Pancreas (tissue), 10 donors: ENCODE measurements at places on chromosomes 12 and 14. TPM values are rescaled to one million over a fixed set of nuclear protein-coding genes. Genes with fewer than 3 reads are reported as not detected.

Gene ACTR10
- 25.9 TPM for total RNA-seq

DNA sequence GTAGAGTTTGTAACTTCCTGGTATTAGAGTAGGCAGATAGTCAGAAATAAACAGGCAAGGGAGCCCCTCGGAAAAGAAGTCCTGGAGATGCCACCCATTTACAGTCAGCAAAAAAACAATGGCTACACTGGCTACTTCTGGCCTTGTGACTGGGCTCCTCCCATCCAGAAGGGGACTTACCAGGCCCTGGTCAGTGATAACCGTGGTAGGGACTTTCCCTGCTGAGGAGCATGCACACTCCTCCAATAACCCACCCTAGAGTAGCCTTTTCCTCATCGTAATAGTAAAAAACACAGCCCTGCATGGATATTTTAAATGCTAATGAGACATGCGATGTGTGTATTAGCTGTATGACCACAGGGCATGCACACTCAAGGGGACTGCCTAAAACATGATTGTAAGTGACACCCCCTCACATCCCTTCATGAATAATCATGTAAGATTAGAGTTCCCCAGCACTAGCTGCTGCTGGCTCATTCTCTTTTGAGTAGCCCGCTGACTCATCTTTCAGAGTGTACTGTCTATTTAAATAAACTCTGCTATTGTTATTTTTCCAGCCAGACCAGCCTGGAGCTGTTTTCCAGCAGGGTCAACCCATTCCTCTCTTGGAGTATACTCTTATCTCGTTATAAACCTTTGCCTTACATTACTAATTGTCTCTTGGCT, 413.8 kb upstream of the TMTC1 start:
- no peak for DNase-seq

Gene GALC
- 15.2 TPM for total RNA-seq

DNA sequence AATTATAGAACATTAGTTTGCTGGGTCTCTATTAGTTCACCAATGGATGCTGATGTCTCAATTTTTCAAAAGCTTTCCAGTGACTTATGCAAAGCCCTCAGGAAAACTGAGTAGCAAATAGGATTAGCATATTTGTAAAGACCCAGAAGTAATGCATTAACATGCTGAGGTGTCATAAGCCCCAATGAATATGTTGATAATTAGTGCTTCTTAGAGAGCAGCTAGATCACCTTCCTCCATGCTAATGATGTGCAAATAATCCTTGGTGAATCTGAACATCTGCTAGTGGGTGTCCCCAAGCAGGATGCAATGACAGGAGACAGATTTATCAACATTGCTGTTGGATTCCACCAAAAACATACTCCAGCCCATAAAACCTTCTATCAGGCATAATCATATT, 19.0 kb downstream of the IFNG start:
- no peak for DNase-seq

Gene KCNH3
- total RNA-seq, result 1.4 TPM

GRCh38 chr12:102950950-102951619, 6.4 kb upstream of the ASCL1 start:
- DNase-seq, result no peak

DNA sequence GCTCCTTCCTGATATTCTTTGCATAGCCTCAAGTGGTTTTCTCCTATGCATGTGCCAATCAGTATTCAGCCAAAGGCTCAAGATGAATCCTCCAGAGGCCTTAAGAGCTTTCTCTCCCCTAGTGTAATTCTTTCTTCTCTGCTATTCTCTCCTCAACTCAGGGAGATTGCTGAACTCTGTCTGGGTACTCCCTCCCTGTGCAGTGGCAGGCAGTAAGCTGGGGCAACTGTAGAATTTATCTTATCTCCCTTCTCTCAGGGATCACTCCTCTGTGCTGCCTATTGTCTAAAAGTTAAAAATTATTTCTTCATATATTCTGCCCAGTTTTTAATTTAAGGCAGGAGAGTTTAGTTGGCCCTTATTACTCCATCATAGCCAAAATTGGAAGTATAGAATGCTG, 28.5 kb upstream of the RTRAF start:
- DNase-seq, result no peak

Gene VWF
- total RNA-seq, result 34.4 TPM

DNA sequence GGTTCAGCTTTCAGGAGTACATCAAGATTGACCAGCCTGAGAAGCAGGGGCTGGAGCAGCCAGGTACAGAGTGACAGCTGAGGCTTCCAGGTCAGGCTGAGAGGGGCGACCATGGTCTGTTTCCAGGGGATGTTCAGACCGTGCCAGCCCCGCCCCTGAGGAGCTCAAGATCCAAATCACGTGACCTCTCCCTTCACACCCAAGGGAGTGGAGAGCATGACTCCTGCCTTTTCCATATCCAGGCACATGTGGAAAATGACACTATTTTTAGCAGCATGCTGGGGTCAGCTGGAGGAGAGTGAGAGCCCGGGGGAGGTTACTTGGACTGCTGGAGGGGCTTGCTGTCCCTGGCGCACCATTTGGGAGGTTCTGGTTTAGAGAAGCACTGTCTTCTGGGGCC, 92.7 kb downstream of the B4GALNT3 start:
- no peak for DNase-seq

- no peak for DNase-seq
Measured at GRCh38 chr14:91300283-91300895, 55.9 kb upstream of the GPR68 start.

- no peak for DNase-seq
Measured at GRCh38 chr12:130933269-130933995, 20.3 kb upstream of the ADGRD1 start.

Gene MSRB3
- 4.0 TPM for total RNA-seq

- peak; percentile 75 for DNase-seq
Measured at GRCh38 chr14:68815298-68816182, 22.7 kb upstream of the ZFP36L1 start.

Gene TCL1B
- not detected for total RNA-seq
